ENCODE measurements at places on chromosomes 2 and 18.

DNA sequence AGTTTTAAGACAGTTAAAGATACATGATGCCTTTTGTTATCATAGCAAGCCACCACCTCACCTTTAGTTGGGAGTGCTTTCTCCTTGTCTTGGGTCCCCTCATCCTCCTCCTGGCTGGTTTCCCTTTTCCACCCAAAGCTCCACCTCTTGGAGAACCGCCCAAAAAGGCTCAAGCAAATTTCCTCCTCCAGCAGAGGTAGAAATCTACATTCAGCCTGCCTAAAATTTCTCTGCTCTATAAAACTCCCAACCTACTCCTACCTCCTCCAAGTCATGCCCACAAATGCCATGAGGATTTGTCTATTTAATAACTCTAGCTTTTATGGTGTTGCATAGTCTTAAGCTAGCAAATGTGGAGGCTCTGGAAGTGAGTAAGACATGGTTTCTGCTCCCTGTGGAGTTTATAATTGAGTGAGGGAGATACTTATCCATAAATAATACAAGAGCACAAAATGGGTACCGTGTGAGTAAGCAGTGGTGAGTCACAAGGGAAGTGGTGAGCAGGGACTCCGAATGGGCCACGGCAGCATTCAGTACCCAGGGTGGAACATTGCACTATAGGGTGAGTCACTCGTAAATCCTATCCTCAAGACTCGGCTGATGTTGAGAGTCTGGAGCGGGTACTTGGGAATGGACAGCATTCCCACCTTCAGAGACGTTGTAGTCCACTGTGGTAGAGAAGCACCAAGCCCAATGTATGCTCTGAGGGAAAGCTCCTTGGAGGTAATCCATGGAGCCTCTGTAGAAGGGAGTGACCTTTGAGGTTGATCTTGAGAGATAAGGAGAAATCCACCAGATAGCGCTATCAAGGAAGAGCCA lies 146.3 kb downstream of the RTN4 start:
- DNase-seq = peak; percentile 31

DNA sequence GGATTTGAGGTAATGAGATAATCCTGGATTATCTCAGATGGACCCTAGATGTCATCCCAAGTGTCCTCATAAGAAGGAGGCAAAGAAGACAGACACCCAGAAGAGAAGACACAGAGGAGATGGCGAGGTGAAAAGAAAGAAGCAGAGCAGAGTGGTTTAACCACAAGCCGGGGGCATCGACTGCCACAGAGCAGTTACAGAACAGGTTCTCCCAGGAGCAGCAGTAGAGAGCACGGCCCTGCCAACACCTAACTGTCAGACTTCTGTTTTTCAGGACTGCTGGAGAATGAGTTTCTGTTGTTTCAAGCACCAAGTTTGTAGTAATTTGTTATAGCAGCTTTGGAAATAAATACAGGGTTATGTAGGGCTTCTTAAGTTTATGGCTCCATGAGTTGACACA lies 437.0 kb downstream of the THSD7B start:
- DNase-seq = no peak

GRCh38 chr2:133599811-133600210 lies 31.5 kb upstream of the NCKAP5 start:
- DNase-seq = no peak

GRCh38 chr18:13401404-13401803 lies 182.8 kb downstream of the LDLRAD4 start:
- no peak for DNase-seq

DNA sequence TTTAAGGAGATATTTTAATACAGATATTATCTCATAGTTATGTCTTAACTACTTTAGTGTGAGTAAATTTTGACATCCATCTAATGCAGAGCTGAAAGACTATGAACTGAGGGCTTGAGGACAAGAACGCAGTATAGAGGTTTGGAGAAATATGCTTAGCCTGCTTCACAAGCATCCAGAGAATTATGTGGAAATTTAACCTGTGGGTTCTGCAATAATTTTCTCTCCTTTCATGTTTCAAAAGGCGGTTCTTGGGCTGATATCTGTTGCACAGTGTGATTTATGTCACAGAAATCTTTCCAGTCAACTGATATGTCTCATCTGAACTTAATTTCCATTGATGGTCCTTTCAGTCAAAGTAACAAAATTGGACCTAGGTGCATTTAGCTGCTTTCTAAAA lies 371.9 kb upstream of the VRK2 start:
- no peak for DNase-seq

DNA sequence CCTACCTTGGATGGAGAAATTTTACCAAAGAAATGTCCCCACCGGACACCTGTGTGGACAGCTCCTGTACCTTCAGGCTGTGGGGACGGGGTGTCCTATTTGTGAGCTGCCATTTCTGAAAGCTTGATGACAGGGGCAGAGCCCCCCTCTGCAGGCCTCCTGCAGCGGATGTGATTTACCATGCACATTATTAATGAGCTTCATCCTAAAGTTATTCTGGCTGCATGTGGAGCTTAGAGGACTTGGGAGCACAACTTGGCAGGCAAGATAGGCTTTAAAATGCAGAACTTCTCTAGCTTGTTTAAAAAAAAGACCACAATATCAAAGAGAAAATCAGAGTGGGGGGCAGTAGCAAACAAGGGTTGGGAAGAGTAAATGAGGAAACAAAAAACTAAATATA lies 350.0 kb upstream of the KLHL29 start:
- no peak for DNase-seq

Measured in stimulated activated CD4-positive, alpha-beta T cell treated with anti-CD3 and anti-CD28 coated beads, TNF-alpha, amount 100 ng/mL, for 48 hours (primary cell).